ENCODE measurements at places on chromosomes 7 and 10.

DNA sequence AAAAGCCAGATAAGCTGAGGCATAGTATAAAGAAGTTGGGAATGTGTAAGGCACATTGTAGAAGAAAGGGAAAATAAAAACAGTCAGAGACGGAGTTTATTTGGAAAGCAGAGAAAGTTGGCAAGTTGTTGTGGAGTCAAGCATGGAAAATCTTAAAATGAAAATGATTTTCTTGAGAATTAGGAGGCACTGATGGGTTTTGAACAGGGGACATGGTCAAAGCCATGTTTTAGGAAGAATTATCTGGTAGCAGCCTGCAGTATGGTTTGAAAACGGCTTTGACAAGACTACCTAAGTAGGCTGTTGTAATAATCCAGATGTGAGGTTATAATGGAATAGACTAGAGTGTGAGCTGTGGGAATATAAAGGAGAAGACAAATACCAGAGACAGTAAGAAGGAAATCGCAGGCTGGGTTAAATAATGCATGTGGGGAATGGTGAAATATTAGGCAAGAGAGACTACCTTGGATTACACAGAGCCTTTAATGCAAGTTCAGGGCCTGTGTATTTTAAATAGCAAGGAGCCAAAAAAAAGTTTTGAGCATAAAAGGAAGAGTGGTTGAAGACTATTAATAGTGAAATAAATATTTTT, 130.4 kb upstream of the MEOX2 start:
- DNase-seq: no peak

- no peak for DNase-seq
These were observed 117.3 kb downstream of the BMPER start for GRCh38 chr7:34022626-34023025.

- no peak for DNase-seq
These were observed 267.4 kb downstream of the ADK start for GRCh38 chr10:74418285-74418872.

- DNase-seq: no peak
These were observed 47.9 kb upstream of the FOXK1 start for GRCh38 chr7:4634166-4634565.

GRCh38 chr7:27784399-27785053, 44.6 kb downstream of the TAX1BP1 start:
- DNase-seq: peak; percentile 13

GRCh38 chr10:100186253-100187212, 704 bp upstream of the ERLIN1 start:
- peak; percentile 96 for DNase-seq

GRCh38 chr10:24418532-24418931, 209.6 kb downstream of the KIAA1217 start:
- DNase-seq: no peak

GRCh38 chr7:27994639-27995038, 186.0 kb downstream of the JAZF1 start:
- no peak for DNase-seq

- peak; percentile 44 for DNase-seq
These were observed 3.1 kb upstream of the ABCC2 start for GRCh38 chr10:99779335-99779734.

DNA sequence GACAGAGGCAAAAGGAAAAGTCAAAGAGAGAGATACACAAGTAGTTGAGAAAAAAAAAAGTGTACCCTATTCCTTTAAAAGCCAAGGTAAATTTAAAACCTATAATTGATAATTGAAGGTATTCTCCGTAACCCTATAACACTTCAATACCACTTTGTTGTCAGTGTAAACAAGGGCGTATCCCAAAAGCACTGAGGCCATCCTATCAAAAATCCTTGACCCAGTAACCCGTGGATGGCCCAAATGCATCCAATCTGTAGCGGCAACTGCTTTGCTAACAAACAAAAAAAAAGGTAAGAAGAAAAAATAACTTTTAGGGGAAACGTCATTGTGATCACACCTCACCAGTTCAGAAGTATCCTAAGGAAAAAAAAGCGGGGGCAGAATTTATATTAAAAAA, 5.1 kb upstream of the NAPEPLD start:
- no peak for DNase-seq

DNA sequence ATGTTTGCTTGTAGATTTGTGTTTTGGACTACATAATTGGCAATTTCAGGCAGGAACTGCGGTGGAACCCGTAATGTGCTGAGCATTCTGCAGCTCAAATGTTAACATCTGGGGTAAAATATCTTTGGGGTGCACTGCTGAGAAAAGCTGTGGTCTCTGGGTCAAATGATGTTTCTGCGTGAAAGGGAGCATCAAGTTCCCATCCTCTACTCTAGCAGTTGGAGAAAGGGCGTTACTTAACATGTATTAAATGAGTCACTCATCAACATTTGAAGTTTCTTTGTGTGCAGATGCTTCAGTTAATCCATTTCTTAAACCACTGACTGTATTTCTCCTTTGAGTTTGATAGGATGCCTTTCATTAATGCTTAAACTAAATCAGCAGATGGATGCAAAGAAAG, 273.1 kb upstream of the PITRM1 start:
- DNase-seq: no peak

DNA sequence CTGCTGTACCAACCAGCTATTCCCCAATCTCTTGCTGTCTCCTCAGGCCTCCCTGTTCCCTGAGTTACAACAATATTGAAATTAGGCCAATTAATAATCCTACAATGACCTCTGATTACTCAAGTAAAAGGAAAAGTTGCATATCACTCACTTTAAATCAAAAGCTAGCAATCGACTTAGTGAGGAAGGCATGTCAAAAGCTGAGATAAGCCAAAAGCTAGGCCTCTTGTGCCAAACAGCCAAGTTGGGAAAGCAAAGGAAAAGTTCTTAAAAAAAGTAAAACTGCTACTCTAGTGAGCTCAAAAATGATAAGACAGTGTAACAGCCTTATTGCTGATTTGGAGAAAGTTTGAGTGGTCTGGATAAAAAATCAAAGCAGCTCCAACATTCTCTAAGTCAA, 129.8 kb downstream of the LSMEM1 start:
- no peak for DNase-seq

GRCh38 chr7:149616898-149617297, 119.3 kb upstream of the ZNF746 start:
- DNase-seq: no peak

- DNase-seq: no peak
These were observed 77.0 kb downstream of the SNX13 start for GRCh38 chr7:17863095-17863808.

GRCh38 chr10:52394246-52394645, 80.2 kb downstream of the DKK1 start:
- DNase-seq: no peak

- no peak for DNase-seq
These were observed 28.4 kb downstream of the ITGB1 start for GRCh38 chr10:32929634-32930033.

- DNase-seq: no peak
These were observed 9.9 kb downstream of the PIP4K2A start for GRCh38 chr10:22704471-22704911.

DNA sequence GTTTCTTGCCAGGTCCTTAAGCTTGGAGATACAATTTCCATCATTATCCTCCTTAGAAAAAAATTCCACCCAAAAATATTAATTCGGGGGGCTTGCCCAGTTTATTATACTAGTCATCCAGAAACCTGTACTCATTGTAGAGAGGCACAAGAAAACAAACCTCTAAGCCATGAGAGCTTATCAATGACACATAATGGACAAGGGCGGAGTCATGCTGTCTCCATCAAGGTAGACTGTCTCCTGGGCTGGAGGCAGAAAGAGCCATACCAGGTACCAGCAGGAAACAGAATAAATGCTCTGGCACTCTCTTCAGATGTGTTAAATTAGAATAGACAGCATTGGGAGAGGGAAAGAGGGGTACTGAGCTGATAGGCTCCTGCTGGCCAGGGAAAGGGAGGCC, 69.8 kb upstream of the GSDME start:
- no peak for DNase-seq

DNA sequence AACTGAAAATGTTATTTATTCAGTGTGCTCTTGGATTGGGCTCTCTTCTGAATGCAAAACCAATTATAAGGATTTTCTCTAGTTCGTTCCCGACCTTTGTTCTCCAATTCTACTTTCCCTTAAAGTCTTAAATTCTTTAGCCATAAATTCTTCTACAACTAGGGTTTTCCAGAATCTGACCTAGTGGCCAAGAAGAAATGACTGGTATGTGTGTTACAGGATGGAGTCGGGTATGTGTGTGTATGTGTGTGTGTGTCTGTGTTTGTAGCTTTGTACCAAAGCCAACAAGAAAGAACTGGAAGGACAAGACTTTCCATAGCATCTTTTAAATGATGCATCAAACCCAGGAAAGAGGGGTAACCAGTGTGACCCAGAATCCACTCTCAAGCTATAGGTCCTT, 25.8 kb upstream of the LEP start:
- DNase-seq: no peak

DNA sequence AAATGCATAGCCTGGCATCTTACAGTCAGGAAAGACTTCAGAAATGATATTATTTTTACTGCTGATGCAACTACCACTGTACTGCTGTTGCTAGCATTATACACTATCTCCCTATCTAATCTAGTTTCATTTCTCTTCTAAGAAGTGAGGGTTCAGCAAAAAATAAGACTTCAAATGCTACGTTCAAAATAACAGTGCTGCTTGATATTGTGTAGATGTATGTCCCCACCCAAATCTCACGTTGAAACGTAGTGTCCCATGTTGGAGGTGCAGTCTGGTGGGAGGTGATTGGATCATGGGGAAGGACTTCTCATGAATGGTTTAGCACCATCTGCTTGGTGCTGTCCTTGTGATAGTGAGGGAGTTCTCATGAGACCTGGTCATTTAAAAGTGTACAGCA, 129.4 kb downstream of the ANK3 start:
- DNase-seq: no peak

- DNase-seq: no peak
These were observed 37.8 kb upstream of the FZD9 start for GRCh38 chr7:73395538-73396503.

DNA sequence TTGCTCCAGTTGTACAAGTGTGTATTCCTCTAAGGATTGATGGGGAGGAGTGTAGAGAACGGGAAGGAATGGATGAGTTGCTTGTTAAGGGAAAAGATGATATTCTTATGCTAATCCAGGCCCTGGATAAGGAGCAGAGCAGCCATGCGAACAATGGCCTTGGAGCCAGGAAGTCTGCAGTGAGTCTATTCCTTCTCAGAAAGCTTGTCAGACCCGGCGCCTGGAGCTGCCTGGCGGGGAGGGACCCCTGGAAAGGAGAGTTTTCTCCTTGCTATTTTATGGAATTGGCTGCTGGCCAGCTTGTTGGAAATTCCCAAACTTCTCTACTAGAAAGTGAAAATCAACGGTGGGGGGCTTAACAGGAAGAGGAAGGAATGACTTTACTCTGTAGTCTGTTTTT, 89.1 kb downstream of the MMRN2 start:
- DNase-seq: no peak

DNA sequence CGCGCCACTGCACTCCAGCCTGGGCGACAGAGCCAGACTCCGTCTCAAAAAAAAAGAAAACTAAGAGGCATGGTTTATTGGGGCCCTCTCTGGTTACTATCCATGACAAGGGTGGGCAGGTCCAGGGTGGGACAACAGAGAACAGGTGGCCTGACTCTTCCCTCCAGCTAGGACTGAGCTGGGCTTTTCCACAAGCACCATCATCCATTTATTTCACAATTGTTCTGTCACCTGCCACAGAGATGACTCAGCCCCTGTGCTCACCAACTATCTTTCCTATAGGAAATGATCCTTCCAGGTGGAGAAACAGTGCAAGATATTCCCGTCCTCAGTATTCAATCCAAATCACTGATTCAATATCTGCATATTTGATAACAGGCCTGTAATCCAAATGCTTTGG, 44.9 kb upstream of the MYL10 start:
- DNase-seq: no peak

DNA sequence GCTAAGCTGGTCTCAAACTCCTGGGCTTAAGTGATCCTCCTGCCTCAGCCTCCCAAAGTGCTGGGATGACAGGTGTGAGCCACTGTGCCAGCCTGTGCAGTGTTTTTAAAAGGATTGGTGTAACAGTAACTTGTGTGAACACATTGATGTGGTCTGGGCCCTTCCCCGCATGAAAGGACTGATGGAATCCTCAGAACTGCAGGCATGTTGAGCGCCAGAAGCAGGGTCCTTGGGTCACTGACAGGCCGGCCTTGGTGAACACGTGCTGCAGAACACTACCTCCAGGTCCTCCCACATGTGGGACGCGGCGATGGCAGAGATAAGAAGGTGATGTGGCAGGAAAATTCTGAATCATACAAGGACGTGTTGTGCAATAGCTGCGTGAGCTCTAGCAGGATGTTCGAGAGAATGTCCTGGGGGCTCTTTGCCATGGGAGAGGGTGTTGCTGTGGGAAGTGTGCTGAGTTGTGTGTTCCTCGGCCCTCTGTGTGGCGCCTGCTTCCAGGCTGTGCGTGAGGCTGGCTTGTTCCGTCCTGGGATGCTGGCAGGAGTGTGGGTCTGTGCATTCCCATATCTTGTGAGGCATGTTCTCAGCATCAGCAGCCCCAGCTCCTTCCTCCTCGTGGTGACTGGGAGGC, 68.2 kb downstream of the DNAJB6 start:
- no peak for DNase-seq

DNA sequence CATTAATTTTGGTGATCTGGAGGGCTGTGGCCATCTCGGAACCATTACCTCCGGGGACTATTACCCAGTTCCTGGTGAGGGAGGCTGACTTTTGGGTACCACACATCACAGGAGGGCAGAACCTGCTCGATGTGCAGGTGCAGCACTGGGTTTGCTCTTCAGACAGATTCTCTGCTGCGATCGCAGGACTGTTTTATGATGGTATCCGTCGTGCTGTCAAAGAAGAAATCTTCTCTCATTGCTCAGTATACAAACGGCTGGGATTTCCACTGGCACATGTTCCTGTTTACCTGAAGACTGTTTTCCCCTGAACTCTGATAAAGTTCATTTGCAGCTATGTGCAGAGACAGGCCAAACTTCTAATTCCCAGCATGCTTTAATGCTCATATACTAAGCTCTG, 27.2 kb upstream of the SHH start:
- DNase-seq: no peak

DNA sequence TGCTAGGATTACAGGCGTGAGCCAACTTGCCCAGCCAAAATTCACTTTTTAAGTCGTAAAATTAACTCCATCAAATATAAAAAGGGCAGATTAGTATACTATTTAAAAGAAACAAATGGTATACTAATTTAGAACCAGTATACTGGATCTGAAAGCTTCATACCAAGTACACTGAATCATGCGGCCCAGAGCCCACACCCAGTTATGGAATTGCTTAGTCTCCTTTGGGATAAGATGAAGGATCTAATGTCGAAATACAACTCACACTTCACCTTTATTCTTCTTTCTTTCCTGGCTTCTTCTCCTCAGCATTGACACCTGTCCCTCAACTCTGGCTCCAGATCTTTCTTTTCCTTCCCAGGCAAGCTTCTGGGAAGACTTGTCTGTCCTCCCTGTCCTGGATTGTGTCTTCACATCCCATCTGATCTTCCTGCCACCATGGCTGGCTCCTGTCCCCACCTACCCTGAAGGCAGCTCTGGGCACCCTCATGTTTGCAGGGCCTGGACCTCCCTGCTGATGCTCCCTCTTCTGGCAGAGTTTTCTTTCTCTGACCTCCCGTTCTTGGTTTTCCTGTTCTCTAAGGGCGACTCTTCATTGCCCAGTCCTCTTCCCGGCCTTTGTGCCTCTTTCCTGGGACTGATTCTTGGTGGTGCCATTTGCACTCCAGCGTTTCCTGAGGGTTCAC, 57.8 kb upstream of the CTBP2 start:
- DNase-seq: no peak
